Esophagus mucosa (tissue), 1 donor: ENCODE measurements at places on chromosomes 12 and 14. TPM values are rescaled to one million over a fixed set of nuclear protein-coding genes. Genes with fewer than 3 reads are reported as not detected.

DNA sequence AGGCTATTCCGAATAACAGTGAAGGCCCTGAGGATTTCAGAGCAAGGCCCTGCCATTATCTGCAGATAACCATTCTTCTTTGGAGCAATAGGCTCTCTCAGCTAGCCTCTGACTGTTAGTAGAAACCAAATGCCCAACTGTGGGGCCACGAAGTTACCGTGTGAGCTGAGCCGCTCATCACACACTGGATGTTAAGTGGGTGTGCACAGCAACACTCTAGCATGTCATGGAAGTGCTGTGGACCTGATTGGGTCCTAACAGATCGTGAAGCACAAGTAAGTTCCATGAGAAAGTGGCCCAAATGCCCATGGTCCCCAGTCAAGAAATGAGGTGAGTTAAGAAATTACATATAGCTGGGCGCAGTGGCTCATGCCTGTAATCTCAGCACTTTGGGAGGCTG, 190.4 kb downstream of the ALG10 start:
- no peak for ATAC-seq

GRCh38 chr14:102749393-102750305, 27.6 kb upstream of the TRAF3 start:
- ATAC-seq: peak; percentile 7

GRCh38 chr14:96090441-96091148, 51.4 kb downstream of the C14orf132 start:
- no peak for ATAC-seq

DNA sequence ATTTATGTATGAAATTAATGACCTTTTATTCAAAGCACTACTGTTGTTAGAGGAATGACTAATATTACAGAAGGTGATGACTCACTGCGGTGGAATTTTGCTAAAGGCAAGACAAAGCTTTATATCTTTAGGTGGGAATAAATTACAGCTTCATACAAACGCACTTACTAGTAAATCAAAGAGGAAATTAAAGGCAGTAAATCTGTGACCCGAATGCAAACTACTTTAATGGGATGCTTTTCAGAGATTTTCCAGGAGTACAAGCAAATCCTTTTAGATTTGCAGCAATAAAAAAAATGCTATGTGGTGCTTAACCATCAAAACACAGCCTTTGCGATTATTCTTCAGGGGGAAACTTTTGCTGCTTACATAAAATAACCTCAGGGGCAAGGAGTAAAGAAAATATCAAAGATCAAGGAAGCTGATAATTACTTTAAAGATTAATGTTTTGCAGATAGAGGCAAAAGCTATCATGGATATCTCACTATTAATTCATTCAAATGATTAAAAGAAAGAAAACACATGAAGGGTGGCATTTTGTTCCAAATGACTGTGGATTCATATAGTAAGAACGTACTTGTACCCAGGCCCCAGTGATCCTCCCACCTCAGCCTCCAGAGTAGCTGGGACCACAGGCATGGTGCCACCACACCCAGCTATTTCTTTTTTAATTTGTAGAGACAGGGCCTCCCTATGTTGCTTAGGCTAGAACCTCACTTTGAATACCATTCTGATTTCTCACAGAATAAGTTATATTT, 98.9 kb downstream of the DENND5B start:
- peak; percentile 56 for ATAC-seq

DNA sequence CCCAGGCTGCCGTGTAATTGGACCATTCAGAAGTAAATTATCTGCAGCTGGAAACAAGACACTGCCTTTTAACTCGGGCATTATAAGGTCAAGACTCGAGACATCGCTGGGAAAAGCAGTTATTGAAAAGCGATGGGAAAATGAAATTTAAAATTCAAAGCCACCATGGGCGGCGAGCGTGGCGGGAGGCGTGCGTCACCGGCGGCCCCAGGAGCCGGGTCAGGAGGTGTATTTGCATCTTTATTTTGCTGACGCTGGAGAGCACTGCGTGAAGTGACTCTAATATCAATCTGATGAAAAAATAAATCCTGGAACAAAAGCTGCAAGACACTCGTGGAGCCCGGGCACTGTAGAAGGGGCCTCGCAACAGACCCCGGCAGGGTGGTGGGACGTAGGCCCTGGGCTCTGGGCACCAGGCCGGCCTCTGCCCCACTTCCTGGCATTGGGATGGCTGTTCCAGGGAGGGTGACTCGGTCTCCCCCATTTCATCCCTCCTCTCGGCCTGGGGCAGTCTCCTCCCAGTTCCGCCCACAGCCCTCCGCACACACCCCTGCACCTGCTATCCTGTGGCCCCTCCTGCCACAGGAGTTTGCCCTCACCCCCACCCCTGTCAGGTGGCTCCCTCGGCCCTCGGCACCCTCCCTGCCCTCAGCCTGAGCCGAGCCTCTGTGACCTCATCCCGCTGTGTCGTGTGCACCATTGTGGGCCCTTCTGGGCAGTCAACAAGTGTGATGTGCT, 196.2 kb downstream of the KIF26A start:
- ATAC-seq: no peak

DNA sequence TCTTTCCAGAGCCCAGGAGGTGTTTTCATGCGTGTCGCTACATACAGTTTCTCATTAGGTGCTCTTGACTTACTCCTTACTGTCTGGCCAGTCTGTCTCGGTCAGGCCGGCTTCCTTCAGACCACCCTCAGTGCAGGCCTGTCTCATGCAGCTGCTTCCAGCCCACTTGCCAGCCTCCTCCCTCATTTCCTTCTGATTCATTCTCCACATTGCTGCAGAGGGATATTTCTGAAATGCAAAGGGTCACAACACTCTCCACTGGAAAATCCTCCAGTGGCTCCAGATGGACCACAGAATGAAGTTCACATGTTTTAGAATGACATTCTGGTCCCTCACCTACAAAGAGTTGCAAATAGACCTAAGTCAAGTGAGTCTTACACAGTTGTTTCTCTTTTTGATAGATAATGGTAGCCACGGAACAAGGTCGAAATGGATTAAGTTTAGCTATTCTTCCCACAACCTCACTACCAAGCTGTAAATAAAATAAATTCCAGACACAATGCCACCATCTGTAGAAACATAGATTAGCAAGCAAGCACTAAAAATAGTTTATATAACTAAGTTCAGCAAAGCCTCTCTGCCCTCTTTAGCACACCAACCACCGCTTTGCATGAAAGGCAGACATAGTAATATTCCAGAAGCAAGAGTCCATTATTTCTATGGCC, 146.9 kb downstream of the ESR2 start:
- no peak for ATAC-seq

- ATAC-seq: peak; percentile 71
Measured at GRCh38 chr12:7460375-7461259, 16.7 kb upstream of the CD163L1 start.

CIROP gene
- not detected for total RNA-seq

DHRS2 gene
- total RNA-seq: not detected
